ENCODE measurements at places on chromosomes 5 and 9.

DNA sequence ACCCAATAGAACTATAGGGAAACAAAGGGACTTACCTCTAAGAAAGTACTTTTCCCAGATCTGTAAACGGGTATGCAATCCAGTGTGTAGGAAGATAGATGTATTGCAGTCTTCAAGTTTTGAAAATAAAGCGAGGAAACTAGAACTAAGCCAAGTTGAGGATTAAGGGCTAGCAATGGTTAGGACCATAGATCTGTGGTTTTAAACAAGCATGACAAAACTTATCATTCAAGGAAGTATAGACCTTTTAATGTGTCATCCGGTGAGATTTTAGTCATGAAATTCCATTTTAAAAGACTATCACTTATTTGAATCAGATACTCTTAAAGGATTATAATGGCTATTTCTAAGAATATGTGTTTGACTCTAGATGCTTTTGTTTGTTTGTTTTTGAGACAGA, 20.5 kb downstream of the CD274 start:
- DNase-seq, result no peak

DNA sequence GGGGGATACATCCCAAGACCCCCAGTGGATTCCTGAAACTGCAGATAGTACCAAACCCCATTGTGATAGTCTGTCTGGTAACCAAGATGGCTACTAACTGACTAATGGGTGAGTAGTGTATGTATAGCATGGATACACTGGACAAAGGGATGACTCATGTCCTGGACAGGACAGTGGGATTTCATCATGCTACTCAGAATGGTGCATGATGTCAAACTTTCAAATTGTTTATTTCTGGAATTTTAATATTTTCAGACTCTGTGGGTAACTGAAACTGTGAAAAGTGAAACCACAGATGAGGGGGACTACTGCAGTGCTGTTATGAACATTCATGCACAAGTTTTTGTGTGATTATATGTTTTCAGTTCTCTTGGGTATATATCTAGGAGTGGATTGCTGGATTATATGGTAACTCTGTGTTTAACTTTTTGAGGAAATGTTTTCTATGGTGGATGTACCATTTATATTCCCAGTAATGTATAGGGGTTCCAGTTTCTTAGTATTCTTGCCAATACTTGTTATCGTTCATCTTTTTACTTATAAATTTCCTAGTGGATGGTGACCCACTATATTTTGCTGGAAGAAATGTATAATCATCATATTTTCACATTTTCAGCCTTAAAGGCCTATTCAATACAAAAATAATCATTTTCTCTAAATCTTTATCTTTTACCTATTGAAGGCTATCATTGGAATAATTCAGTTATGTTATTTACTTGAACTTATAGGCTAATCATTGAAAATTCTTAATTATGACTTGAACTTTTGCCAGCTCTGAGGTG, 140.9 kb downstream of the NR3C1 start:
- peak; percentile 87 for DNase-seq

DNA sequence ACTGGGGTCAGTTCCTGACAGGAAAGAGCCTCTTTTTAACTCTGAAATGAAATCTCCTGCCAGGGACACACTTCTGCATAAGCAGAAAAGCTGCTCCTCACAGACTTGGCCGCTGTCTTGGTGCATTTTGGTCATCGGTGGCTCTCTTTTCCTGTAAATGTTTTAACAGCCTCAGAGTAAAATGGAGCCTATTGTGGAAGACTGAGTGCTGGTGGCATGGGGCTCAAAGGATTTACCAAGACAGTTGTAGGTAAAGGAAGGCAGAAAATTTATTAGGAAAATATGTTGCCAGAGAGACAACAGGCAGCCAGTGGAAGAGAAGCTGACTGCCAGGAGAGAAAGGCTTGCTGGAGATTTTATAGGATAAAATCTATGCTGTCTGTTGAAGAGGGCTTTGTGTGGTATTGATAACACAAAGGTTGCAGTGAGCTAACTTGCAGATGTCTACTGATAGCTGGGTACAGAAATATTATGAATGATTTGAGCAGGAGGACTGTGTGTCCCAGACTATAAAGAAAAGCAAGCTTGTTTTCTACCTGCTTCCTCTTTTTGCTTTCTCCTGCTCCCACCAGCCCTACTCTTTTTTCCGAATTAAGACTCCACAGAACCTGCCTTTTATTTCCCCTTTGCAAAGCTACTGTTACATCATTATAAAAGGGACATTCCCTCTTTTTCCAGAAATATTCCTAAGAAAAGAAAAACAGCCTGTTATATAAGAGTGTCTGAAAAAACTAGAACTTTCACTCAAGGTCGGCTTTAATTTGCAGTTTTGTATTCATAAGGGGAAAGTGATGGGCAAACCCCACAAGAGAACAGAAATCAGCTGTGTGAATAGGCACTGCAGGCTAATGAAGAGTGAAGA, 27.9 kb upstream of the IFNA14 start:
- DNase-seq, result peak; percentile 5

GRCh38 chr5:137738947-137739346, 3.1 kb upstream of the KLHL3 start:
- DNase-seq, result no peak

DNA sequence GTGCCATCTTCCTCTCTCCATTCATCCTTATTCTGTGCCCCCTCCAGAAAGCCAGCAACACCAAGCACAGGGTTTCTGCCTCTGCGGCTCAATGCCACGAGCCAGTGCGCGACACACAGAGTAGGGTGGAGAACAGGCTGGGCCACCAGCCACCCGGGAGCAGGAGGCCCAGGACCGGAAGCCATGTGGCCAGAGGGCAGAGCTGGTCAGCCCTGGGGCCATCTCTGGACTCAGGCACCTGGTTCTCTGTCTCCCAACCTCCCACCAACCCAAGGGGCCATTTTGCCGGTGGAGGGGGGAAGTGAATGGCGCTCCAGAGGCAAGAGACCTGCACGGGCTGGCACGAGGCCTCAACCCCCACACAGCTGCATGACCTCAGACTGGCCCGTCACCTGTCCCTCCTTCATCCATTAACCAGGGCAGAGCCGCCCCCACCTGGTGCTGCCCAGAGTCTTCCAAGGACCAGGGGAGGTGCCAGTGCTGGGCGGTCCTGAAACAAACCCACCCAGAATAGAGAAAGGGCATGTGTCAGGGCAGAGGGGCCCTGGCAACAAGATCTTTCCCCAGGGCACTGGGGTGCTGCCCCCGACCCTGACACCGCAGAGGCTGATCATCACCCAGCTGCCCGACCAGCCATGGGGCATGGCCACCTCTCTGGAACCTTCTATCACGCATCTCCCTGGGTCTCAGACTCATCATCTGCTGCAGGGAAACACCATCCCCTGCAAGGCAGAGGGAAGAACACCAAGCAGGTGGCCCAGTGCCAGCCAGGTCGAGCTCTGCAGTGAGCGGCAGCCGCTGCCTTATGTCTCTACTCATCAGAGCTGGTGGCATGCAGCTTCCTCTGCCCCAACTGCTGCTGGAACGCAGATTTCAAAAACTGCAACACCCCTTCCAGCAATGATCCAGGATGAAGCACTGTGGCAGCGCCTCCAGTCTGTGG, 11.9 kb downstream of the VAV2 start:
- DNase-seq, result no peak

GRCh38 chr5:21121213-21121612, 1133.2 kb upstream of the CDH18 start:
- DNase-seq, result no peak

GRCh38 chr5:96344678-96345577, 88.1 kb downstream of the PCSK1 start:
- peak; percentile 67 for DNase-seq

- no peak for DNase-seq
These were observed 53.9 kb downstream of the AK8 start for GRCh38 chr9:132824151-132824550.

GRCh38 chr5:4185127-4185526, 589.5 kb downstream of the IRX1 start:
- DNase-seq, result no peak

- no peak for DNase-seq
These were observed 23.0 kb upstream of the PRDM6 start for GRCh38 chr5:123066016-123066415.

GRCh38 chr9:27353474-27354229, 56.7 kb upstream of the EQTN start:
- DNase-seq, result no peak

- no peak for DNase-seq
These were observed 17.6 kb downstream of the AP3S1 start for GRCh38 chr5:115859378-115859777.

- DNase-seq, result peak; percentile 88
These were observed at the start of gene ANXA1 for GRCh38 chr9:73151653-73152542. TSS of gene ANXA1 (plus strand) at chr9:73151865. CDS start at chr9:73158536, 6,671 bp downstream.

DNA sequence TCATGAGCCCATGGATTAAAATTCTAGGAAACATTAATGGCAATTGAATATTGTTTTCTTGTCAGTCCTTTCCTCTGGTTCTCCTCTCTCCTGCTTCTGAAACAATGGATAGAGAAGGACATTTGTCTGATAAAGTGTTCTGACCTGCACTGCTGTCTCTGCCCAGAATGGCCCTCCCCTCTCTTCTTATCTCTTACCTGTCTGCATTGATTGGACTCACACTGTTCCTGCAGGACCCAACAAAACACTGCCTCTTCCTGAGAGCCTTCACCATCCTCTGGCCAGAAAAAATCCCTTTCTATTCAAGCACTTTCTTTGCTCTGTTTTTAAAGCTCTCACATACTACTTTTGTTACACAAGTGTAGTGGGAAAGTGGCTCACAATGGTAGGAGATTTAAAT, 143.8 kb upstream of the DHFR start:
- no peak for DNase-seq

GRCh38 chr9:114311571-114312512, 11.1 kb upstream of the ORM1 start:
- DNase-seq, result no peak

DNA sequence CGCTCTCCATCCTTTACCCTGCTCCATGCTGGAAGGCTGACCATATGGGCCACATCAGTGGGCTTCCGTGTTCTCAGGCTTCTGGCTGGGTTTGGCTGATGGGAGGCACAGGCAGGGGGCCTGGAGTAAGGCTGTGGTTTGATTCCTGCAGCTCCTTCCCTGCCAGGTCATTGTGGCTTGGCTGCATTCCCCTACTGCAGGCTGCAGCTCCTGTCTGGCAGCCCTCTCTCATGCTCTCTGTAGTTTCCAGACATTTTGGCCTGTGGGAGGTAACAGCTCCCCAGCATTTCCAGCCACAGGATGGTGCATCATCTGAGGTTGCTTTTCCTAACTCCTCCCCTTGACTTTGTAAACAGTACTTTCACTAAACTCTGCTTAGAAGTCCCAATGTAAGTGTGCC, 102.0 kb upstream of the PTPN3 start:
- no peak for DNase-seq

GRCh38 chr9:125443367-125443766, 181.7 kb downstream of the GAPVD1 start:
- DNase-seq, result no peak

- DNase-seq, result no peak
These were observed 2042.6 kb upstream of the CDH6 start for GRCh38 chr5:29150840-29151239.

DNA sequence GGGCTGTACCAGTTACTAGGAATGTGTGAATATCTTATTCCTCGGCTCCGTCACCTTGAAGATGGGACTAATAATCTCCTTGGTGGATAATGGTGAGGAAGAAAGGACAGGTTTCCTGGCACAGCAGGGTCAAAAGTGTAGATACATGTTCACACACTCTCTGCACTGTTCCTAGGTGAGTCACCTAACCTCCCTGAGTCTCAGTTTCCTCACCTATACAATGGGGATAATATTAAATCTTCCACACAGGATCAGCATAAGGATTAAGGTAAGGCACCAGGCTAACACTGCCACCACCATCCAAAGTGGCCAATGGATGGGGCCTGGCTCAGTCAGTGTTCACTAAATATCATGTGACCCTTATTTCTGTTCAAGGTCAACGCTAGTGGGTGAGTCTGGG, 66.9 kb downstream of the PSMB7 start:
- no peak for DNase-seq

GRCh38 chr5:179794171-179794570, 385 bp downstream of the LTC4S start:
- no peak for DNase-seq

GRCh38 chr5:38541174-38541725, 15.2 kb downstream of the LIFR start:
- DNase-seq, result no peak

- no peak for DNase-seq
These were observed 104.3 kb upstream of the PHYKPL start for GRCh38 chr5:178336889-178337288.

- no peak for DNase-seq
These were observed 25.0 kb upstream of the AUH start for GRCh38 chr9:91386765-91387164.

- no peak for DNase-seq
These were observed 38.4 kb downstream of the LHFPL2 start for GRCh38 chr5:78610163-78610583.

DNA sequence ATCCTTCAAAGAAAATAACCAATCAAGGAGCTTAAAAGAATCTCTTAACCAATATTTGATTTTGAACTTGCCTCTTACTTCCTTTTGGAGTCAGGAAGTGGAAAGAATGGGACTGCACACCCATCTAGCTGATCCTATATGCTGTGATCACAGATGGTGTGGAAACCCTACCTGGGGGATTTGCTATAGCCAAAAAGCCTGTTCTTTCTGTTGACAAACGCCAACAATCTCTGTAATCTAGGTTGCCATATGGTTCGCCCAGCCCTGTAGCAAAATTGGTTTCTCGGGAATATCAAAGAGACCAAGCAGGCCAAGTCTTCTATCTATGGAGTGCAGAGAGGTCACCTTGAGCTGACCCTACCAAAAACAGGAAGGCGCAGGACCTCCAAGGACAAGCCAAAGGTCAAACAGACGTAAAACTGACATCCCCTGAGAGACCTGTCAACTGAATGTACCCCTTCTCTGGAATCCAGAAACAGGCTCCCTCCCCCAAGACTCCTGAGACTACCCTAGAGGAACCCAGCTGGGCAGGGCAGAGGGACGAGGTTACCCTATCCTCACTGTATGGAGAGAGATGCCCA, 19.4 kb downstream of the NRG2 start:
- no peak for DNase-seq

DNA sequence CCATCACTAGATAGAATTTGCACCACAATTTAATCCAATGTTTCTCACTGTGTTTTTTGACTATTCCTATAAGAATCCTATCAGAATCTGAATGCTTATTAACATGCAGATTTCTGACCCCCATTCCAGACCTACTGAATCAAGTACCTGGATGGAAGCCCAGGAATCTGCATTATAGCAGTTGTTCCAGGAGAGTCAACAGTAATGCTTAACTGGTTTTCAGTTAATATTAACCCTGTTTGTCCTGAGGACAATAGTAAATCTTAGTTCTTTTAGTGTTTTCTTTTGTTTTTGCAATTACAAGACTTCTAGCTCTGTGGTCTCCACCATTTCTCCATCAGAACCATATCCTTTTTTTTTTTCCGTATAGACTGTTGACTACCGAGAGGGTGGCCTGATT, 168.2 kb downstream of the SREK1 start:
- DNase-seq, result no peak

- no peak for DNase-seq
These were observed 44.8 kb downstream of the NACC2 start for GRCh38 chr9:136050266-136050700.

GRCh38 chr9:68433531-68434110, 77.2 kb downstream of the PGM5 start:
- no peak for DNase-seq

GRCh38 chr5:87774804-87775203, 362.1 kb upstream of the CCNH start:
- no peak for DNase-seq

- DNase-seq, result peak; percentile 25
These were observed 478 bp downstream of the TEX10 start for GRCh38 chr9:100352201-100352726.
